Anterior cingulate cortex (tissue), 58 donors: ENCODE measurements at places on chromosomes 5 and 9.

DNA sequence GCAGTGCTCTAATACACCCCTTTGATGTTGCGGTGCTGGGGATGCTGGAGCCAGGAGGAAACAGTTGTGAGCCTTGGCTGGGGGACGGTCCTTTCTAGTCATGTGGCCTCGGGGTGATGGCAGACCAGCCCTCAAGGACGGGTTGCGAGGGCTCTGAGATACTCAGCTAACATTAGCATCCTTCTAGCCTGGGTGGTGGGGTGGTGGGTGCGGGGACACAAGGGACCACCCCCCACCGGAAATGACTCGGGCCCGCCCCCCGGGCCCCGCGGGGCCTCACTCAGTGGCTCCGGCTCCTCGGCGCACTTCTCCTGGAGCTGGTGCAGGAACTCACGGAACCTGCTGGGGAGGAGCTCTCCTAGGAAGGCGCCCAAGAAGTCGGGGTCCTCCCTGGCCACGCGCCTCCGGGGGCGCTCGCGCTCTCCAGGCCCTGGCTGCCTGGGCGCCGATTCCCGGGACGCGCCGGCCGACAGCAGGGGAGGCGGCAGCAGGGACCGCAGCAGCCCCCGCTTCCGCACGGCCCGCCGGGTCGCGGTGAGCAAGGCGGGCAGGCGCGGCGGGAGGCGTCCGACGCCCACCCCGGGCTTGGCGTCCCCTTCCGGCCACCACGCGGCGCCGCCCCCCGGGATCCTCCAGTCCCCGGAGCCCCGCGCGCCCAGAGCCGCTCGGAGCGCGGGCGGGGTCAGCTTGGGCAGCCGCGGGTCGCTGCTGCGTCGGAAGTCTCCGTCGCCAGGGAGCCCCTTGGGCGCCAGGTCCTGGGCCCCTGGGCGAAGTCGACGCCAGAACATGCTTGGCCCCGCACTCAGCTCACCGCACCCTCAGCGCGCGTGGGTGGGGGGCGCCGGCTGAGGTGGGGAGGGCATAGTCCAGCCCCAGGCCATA, 873 bp downstream of the C9orf50 start:
- DNase-seq, result no peak

DNA sequence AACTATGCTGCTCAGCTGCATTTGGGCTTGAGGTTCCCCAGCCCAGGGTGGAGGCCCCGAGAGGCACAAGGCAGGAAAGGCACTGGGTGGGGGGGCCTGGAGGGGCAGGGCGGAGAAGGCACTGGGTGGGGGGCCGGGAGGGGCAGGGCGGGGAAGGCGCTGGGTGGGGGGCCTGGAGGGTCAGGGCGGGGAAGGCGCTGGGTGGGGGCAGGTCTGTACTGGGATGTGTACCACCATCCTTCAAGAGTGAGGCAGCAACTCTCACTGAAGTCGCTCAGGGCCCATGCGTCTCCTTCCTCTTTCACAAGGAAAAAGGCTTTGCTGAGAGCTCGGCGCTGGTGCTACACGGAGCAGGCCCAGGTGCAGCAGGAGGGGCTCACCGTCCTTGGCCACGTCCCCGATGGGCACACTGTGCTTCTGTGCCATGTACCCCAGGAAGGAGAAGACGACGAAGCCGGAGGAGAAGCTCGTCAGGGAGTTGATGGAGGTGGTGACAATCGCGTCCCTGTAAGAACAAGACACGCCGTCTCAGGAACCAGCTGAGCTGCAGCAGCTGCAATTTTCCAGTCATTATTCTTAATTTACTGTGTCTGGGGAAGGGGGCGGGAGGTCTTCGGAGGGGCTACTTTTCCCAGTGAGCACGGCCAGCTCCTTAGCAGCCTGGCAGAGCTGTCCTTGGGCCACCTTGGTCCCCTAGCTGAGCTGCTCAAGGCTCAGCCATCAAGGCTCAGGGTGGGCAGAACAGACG, 30.8 kb downstream of the SLC6A3 start:
- DNase-seq, result no peak

DNA sequence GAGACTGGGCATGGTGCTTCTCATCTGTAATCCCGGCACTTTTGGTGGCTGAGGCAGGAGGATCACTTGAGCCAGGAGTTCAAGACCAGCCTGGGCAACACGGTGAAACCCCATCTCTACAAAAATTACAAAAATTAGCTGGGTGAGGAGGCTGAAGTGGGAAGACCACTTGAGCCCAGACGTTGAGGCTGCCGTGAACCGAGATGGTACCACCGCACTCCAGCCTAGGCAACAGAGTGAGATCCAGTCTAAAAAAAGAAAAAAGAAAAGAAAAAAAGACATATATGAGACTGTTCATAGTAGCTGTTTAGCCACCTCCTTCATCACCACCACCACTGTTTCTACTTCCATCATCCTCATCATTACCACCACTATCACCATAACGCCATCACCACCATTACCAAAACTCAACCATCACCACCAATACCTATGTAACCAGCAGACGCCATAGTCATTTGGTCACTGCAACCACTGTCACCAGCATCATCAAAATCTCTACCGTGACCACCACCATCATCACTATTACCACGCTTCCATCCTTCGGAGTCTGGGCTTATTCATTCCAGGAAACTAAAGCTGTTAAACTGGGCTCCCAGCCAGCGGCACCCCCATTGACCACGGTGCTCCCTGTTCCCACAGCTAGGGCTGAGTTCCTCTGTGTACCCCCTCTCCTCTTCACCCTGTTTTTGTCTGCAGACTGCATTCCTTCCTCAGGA, 8.4 kb upstream of the KIF12 start:
- no peak for DNase-seq

DNA sequence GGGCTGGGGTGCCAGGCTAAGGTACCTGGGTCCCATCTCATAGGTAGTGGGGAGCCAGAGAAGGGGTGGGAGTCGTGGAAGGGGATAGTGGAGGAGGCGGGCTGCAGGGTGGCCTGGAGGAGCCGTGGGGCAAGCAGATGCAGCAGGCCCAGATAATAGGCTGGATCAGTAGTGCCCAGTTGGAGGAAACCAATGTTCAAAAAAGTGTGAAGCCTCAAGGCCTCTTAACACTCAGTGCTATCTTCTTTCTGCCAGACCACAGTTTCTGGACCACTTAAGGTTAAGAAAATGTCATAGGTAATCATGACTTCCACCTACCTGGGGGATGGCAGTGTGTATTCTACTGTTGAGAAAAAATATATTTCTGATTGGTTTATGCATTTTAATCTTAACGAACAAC, 63.3 kb upstream of the TGFBR1 start:
- no peak for DNase-seq
